ENCODE measurements at places on chromosomes 2 and 18.

DNA sequence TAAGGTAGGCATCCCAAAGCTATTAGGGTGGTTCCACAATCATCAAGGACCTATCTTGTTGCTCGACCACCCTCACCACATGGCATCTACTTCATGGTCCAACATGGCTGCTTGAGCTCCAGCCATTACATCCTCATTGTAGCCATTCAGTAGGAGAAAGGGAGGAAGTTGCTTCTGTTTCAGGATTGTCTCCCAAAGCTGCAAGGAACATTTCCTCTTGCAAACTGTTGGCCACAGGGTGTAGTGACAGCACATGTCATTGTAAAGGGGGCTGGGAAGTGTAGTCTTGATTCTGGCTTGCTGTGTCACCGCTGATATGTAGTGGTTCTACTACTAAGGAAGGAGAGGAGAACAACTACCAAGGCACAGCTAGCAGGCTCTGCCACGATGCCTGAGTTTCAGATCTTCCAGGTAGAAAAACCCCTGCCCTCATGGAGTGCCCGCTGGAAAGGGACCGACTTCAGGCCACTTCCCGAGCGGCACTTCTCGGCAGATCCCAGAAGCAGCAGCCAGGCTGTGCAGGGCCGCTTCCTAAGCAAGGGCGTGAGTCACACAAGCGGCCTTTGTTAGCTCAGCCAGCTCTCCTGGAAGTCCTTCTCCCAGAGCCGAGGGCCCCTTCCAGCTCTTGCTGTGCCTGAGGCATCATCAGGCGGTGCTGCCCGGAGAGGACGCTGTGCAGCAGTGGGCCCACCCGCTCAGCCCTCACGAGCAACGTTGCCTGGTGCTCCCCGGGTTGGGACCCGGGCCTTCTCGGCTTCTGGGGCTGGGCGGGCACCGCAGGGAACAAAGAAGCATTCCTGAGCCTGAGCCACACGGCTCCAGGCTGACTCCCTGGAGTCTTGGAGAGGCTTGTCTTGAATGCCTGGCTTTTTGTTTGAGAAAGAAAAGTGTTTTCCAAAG is 58.2 kb downstream of the HS6ST1 start:
- no peak for DNase-seq

GRCh38 chr2:173087214-173087581 is 11.6 kb downstream of the MAP3K20 start:
- DNase-seq = no peak

GRCh38 chr18:55625901-55626300 is 37.9 kb upstream of the TCF4 start:
- DNase-seq = no peak

DNA sequence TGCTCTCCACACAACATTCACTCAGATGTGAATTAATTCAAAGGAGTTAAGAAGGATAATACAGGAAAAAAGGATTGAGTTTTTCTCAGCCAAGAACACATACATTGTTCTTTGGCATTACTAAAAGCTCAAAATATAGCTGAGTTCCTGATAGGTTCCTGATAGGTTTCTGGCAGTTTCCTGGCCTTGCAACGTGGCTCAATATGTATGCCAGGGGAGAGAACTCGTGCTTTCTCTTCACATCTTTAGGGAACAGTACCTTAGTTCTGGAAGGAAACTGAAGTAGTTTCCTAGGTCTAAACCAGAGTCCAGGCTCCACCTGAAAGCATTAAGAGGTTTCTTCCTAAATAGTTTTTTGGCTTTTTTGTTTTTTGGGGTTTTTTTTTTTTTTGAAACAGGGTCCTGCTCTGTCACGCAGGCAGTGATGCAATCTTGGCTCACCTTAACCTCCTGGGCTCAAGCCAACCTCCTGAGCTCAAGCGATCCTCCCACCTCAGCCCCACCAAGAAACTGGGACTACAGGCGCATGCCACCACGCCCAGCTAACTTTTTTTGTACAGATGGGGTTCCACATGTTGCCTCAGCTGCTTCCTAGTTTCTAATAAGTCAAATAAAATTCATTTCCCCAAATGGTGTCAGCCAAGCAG is 42.8 kb downstream of the ESCO1 start:
- DNase-seq = no peak

Data from NCI-H1436 treated with DMSO at 0.1 percent for 48 hours (cell line).